CD4-positive, alpha-beta T cell treated with Interleukin-1 beta for 1 hour (primary cell): ENCODE measurements at places on chromosomes 4 and X.

GRCh38 chr4:184448821-184449220 lies 25.5 kb downstream of the IRF2 start:
- peak; percentile 27 for DNase-seq

GRCh38 chr4:108533245-108533844 lies 87.0 kb upstream of the RPL34 start:
- DNase-seq: no peak

DNA sequence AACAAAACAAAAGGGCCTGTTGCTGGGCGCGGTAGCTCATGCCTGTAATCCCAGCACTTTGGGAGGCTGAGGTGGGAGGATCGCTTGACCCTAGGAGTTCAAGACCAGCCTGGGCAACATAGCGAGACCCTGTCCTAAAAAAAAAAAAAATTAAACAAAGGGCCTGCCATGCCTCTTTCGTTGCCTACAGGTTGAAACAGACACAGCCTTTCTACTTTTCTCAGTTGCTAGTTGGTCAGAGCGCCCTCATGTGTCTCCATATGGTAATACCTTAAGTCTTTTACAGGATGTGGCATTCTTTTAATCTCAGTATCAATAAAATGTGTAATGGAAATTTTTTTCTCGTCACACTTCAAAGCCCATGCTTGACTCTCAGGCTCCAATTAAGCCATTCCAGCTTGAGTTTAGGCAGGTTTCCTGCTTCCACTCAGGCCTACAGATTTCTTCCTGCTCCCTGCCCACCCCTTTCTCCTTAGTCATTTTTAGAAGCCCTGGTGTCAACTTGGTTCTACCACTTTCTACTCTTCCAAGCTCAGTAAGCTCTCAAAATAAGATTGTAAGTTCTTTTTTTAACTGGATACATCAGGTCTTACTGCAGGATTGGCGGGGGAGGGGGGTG lies 4.6 kb upstream of the SOWAHD start:
- peak; percentile 85 for DNase-seq

DNA sequence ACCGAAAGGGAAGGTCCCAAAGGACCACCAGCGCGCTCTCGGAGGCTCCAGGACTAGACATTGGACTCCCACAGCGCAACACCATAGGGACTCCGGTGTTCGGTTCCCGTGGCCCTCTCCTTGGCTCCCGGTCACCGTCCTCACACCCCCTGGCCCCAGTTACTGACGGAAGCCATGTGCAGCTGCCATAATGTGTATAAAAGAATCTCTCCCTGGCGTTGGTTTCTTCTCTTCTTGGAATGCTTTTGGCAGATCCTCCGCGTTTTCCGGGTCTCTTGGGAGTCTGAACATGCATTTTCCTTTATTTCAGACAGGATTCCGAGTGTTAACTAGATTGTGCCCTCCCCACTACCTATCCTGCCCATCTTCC lies 69.8 kb downstream of the FBXO8 start:
- no peak for DNase-seq

- DNase-seq: peak; percentile 61
Measured at GRCh38 chr4:101418055-101418454, 70.7 kb upstream of the PPP3CA start.
